ENCODE measurements at places on chromosomes 2 and 18.

- no peak for DNase-seq
Observed at GRCh38 chr18:54684784-54685183, 93.7 kb downstream of the DYNAP start.

- no peak for DNase-seq
Observed at GRCh38 chr18:8947566-8947965, 154.9 kb upstream of the NDUFV2 start.

- no peak for DNase-seq
Observed at GRCh38 chr18:32469691-32470459, 807 bp downstream of the GAREM1 start.

GRCh38 chr2:47159627-47160026, 4.5 kb upstream of the STPG4 start:
- DNase-seq: no peak

DNA sequence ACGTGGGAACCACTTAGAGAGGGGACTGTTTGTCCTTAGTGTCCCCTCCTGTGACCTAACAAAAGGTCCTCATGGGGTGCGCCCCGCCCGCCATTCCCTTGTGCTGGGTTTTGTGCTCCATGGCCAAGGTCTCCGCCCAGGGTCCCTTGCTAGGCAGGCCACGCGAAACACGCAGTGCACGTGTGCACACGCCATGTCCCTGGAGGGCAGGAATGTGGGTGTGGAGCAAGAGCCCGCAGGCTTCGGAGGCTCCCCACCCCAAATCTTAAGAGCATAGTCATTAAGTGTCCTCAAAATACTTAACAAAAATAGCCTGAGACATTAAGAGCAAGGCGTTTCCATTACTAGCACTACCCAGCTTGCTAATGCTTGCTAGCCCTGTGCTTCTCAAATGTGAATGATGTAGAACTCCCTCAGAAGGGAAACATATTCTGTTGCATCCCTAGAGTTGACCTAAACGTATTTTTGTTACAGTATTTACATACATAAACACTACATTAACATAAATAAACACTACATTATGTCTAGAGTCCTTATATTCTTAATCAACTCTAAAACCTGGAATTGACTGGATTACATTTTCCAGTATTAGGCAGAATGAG, 117.6 kb upstream of the APCDD1 start:
- DNase-seq: no peak

- DNase-seq: no peak
Observed at GRCh38 chr2:46006473-46007025, 290.7 kb upstream of the EPAS1 start.

- DNase-seq: no peak
Observed at GRCh38 chr18:3455907-3456685, 6.1 kb downstream of the TGIF1 start.

Measured in activated T-helper 1 cell treated with Interleukin-2 at 50 U/mL for 16 hours (primary cell).